Activated T-helper 9 cell treated with anti-CD3 and anti-CD28 coated beads, Interleukin-2, amount 50 U/mL, for 16 hours (primary cell): ENCODE measurements at places on chromosomes 2 and 18.
A peak's percentile ranks its signal among the peaks of the same experiment; 100 is the strongest.

GRCh38 chr2:12862541-12862940 lies 145.8 kb downstream of the TRIB2 start:
- no peak for DNase-seq

DNA sequence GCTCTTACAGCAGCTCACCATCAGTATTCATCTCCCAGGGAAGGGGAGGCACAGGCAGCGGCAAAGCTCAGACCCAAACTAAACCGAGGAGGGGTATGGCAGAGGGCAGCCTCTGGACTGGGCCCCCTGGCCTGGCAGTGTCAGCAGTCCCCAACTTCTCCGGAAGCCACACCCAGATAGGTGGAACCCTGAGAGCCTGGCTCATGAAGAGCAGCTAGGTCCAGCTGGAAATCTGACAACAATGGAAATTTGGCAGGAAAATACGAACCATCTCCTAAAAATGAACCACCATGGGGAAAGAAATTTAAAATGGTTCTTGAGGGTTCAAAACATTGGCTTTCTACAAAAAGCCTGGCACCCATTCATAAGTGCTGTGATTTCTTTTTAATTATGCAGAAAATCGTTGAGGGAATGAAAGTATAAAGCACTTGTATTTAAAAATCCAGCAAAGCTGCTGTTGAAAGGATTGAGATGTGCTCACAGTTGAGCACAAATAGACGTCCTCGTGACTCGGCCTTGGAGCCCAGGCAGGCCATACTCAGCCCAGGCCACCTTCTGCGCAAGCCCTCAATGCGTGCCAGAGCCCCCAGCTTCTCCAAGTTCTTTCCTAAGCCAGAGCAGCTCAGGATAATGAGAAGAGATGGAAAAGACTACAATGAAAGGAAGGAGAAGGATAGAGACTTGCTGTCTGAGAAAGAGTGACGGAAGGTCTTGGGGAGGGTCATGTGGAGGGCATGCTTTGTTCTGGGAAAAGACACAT lies 93.0 kb downstream of the COL6A3 start:
- DNase-seq: no peak

DNA sequence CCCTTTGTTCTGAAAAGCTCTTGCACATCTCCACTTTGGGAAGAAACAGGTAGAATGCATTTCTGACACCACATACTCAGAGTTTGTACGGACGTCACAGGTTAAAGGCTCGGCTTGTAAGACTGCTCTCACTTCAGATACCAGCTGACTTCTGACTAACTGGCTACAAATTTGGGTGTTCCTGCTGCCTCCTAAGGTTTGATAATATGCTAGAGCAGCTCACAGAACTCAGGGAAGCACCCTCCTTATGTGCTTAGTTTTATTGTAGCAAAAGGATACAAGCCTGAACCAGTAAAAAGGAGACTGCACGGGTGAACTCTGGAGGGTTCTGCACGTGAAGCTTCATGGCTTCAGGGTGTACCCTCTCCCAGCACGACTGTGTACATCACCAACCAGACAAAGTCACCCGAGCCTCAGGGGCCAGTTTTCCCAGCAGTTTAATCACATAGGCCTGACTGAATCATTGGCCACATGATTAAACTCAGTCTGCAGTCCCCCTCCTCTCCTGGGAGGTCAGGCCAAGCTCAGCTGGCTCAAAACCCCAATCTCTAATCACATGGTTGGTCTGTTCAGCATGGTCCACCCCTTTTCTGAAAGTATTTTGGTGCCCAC lies 749.5 kb upstream of the RAB6C start:
- no peak for DNase-seq

GRCh38 chr2:171084128-171084527 lies 76.6 kb downstream of the TLK1 start:
- no peak for DNase-seq

GRCh38 chr2:99159594-99159993 lies 4.8 kb downstream of the LIPT1 start:
- no peak for DNase-seq

DNA sequence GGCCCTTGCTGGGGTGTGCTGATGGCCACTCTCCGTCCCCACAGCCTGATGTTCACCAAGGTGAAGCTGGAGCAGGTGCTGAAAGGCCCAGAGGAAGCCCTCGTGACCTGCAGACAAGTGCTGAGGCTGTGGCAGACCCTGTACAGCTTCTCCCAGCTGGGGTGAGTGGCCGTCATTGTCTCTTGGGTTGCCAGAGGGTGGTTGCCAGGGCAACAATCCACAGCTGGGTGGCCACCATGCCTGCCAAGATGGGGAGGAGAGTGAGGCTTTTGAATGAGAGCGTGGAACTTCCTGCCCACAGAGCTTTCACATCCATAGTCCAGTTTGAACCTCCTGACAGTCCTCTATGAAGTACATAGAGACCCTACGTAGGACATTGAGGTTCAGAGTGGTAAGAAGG lies 108.8 kb downstream of the STPG4 start:
- DNase-seq: no peak

GRCh38 chr18:25813110-25813509 lies 277.3 kb downstream of the SS18 start:
- DNase-seq: no peak

GRCh38 chr2:227805578-227805977 lies 8.1 kb upstream of the CCL20 start:
- no peak for DNase-seq

- DNase-seq: no peak
Observed at GRCh38 chr2:23556929-23557328, 171.9 kb downstream of the KLHL29 start.

- DNase-seq: no peak
Observed at GRCh38 chr2:209323738-209324137, 100.1 kb upstream of the MAP2 start.

GRCh38 chr2:212962691-212963090 lies 188.7 kb downstream of the IKZF2 start:
- no peak for DNase-seq

DNA sequence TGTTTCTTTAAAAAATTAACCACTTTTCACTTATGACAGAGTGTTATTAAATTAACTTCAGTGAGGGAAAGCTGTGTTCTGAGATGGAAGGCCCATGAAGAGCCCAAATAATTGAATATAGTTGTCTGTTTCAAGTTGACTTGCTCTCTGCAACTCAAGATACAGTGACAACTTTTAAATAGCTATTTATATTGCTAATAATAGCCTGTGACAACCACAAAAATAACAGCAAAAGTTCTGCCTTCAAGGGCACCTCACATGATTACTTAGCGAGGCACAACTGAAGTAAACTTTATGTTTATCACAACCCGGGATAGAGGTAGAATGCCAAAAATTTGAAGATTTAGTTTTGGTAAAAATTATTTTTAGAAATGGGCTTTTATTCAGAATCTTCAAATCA lies 167.3 kb upstream of the SCN7A start:
- DNase-seq: no peak

DNA sequence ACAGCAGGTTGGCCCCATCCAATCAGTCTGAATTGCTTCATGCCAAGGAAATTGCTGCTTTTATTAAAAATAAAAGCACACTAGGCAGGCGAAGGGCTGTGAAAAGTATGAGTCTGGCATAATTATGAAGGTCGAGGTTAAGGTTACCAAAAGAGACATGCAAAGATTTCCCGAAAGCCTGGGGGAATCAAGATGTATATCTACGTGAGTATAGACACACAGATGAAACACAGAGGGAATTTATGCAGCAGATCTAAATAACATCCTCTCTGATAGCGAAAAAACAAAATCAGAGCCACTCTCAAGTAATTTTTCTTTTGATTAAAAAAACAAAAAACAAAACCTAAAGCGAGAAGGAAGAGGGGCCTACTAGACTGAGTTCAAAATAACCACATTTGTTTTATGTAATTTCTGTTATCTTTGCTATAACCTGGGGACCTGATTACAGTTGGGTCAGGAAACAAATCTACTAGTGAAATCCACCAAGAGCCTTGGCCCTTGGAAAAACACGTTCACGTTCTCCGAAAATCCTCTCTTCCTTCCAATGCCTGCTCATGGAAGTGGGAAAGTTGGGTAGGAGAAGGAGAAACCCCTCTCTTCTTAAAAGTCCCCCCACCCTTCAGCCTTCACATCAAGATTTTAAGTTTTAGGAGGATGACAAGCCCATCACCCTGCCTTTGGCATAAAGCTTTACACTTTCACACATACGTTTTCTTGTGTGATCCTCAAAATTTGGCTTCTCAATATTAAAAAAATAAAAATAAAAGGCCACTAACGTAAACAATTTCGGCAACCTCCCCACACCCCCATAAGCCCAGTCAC lies 1.4 kb downstream of the AAK1 start:
- no peak for DNase-seq

DNA sequence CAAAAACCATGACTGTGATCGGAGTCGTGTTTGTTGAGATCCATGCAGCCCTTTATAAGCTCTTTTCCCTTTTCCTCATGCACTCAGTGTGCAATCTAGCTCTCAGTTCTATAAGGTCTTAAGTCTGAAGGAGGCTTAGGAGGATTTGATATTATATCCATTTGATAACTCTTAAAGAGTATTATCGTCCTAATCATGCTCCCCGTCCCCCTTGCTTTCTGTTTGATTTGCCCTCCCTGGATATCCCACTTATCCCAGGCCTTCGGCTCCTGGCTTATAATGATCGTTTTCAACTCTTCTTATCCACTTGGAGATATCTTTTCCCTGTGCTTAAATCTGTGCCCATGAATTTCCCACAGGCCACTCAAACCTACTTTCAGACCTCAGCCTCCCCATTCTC lies 1917.7 kb upstream of the PIK3C3 start:
- no peak for DNase-seq

GRCh38 chr2:37786854-37787253 lies 115.4 kb upstream of the CDC42EP3 start:
- no peak for DNase-seq

DNA sequence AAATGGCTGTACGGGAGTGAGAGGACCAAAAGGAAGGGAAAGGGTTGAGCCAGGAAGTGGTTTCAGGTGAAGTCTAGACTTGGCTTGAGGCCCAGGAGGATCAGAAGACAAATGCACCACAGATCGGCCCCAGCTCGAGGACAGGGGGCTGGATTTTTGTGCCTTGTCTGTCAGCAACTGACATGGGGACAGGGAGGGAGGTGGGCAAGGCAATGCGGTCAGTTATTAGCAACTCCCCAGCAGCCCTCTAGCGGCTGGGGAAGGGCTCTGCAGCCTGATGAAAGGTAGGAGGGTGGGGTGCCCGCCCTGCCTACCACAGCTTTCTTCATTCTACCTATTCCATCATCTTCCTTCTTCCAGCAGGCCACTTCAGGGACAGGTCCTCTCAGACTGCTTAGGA lies 50.0 kb downstream of the CPO start:
- no peak for DNase-seq

- no peak for DNase-seq
Observed at GRCh38 chr18:7480879-7481278, 86.2 kb upstream of the PTPRM start.

DNA sequence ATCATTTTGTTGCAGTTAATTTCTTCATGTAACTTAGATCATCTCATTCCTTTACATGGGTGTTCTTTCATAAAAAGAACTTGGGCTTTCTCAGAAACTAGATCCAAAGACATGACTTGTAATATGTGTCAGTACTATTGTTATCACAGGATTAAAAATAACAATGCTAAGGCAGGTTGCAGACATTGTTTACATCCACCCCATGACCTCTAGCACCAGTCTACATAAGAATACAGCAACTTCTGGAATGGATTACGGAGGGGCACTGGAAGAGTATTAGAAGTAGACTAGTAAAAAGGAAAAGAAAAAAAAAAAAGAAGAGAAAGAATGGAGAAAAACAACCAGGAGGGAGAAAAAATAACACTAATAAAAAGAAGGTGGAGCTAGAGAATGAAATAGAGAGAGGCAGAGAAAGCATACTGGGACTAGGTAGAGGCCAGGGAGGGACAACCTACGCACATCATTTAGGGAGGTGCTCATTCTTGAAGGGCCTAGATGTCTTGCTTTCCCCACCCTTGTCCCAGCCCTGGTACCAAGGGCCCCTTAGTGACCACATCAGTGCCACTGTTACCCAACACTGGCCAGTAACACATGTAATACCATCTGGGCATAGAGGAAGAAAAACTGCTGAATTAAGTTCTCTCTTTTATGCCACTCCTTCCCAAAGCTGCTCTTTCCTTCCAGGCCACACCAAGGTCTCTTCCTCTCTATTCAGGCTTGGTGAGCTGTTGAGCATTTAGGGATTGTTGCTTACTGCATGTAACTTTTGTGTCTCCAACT lies 70.6 kb upstream of the KLF7 start:
- DNase-seq: no peak

DNA sequence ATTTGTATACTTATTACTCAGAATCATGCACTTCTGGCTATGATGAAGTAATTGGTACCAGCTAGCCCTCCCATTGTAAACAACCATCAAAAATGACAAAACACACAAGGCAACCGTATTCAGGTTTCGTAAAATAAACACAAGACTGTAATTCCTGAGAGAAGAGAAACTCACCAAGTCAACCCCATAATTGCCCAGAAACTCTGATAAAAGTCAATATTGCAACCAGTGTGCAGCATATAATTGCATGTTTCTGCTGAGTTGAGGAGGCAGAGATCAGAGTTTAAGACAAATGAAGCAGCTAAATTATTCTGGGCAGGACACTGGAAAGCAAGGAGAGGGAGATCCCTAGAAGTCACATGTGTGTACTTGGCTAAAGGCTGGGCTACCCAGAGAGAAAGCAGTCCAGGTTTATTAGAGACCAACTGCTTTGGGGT lies 90.3 kb downstream of the ROCK2 start:
- DNase-seq: no peak

- peak; percentile 28 for DNase-seq
Observed at GRCh38 chr2:234289834-234290590, 206.9 kb downstream of the ARL4C start.

- no peak for DNase-seq
Observed at GRCh38 chr2:164182116-164182627, 439.1 kb downstream of the GRB14 start.

GRCh38 chr2:152646775-152647174 lies 70.5 kb downstream of the PRPF40A start:
- DNase-seq: no peak

- no peak for DNase-seq
Observed at GRCh38 chr2:183123959-183124221, 353 bp upstream of the NUP35 start.

DNA sequence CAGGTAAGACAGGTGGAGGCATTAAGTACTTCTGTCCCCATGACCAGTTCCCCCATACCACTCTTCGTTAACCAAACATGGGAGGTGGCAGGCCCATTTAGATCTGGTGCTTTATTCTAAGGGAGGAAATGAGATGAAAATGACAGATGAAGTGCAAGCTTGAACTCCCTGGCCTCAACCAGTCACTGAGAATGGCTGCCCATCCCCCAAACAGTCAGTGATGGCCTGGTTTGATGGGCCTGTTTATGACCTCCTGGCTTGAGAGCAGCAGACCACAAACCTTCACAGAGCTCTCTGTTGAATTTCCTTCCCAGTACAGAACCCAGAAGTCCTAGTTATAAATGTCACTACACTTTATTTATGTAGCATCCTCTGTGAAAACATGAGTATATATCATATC lies 31.1 kb downstream of the EPAS1 start:
- DNase-seq: no peak

- no peak for DNase-seq
Observed at GRCh38 chr18:23213200-23213599, 77.9 kb downstream of the CABLES1 start.
